ENCODE measurements at places on chromosomes 4 and X. TPM values are rescaled to one million over a fixed set of nuclear protein-coding genes. Genes with fewer than 3 reads are reported as not detected.

GRCh38 chr4:52299120-52299519 is 248.0 kb downstream of the SPATA18 start:
- no peak overlapping the region for H3K27ac ChIP-seq
- H3K27me3 ChIP-seq = no peaks in the 10 kb centered on the region
- no peak for DNase-seq
- H3K4me3 ChIP-seq = no peak overlapping the region

DNA sequence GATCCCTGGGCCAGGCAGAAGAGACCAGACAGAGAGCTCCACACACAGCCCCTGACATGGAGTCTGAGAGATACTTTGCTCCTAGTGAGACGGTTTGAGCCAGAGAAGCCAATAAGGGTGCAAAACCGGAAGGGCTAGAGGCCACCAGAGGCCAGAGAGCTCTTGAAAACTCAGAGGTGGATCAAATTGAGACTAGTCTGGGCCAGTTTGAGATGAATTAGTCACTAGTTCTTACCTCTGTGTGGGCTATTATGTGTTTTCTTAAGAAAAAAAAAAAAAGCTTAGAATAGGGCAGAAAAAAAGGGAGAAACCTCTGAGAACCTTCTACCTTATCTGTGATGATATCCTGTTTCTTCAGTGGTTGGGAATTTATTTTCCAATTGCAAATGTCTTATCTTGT is 110.4 kb upstream of the EDNRA start:
- H3K4me3 ChIP-seq = no peak overlapping the region
- no peak overlapping the region for H3K27ac ChIP-seq
- no peaks in the 10 kb centered on the region for H3K36me3 ChIP-seq
- no peak for DNase-seq
- H3K4me1 ChIP-seq = no peaks in the 10 kb centered on the region
- no peaks in the 10 kb centered on the region for H3K27me3 ChIP-seq

Gene TRAM1L1
- total RNA-seq = 4.5 TPM

DNA sequence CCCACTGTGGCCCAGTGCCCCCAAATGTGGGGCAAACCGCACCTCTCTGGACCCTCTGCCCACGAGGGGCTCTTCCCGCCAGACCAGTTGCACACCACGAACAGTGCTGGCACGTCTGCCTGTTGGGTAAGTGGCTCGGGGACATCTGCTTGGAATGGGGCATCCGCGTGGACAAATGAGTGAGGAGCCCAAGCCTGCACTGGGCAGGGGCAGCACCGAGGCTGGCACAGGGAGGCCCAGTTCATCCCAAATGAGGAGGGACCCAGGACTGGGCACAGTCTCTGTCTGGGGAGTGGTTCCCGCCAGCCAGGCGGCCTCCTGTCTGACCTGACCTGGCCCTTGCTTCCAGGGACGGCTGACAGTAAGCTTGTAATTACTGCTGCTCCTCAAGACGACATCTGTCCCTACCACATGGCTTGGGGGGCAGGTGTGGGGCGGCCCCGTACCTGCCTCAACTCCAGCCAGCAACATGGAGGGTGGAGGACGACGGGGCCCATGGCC is 3.2 kb downstream of the SPON2 start:
- H3K36me3 ChIP-seq = no peaks in the 10 kb centered on the region
- H3K4me1 ChIP-seq = peaks cover 10% of the 10 kb centered on the region
- no peak overlapping the region for H3K27ac ChIP-seq
- H3K27me3 ChIP-seq = peaks cover 84% of the 10 kb centered on the region

GRCh38 chr4:42654631-42655268 is 2.2 kb downstream of the ATP8A1 start:
- no peak for DNase-seq
- H3K4me3 ChIP-seq = no peak overlapping the region
- no peak overlapping the region for H3K27ac ChIP-seq
- peaks cover 12% of the 10 kb centered on the region for H3K27me3 ChIP-seq
- peaks cover 33% of the 10 kb centered on the region for H3K4me1 ChIP-seq
- H3K36me3 ChIP-seq = no peaks in the 10 kb centered on the region

DNA sequence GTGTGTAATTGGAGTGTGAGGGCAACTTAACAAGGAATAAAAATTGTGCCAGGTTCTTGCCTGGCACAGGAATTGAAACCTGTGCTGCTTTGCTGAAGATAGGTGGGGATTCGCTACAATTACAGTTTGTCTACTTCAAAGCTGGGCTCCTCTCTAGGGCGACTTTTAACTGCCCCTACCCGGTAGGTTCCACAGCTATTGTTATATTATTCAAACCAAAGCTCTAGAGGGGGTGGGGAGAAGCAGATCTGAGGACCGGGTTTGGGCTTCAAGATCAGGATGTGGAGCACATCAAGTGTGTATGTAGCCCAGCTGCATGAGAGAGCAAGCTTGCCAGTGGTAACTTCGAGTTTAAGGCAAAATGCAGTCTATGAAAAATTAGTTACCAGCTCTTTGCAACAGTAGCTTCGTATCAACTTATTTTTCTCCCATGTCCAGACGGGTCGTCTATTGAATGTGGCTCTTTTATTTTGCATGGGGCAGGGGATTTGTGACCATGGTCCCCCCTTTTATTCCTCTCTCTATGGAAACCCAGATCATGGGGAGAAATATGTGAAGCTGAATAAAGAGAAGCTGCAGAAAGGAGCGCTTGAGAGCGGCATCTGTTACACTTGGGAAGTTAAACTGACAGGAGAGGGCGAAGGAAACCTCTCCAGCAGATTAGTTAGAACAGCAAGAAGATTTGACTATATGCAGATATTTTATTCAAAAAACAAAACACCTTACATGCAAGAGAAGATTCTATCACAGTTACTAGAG is 3.2 kb upstream of the POU3F4 start:
- peaks cover 100% of the 10 kb centered on the region for H3K27me3 ChIP-seq
- no peak overlapping the region for H3K27ac ChIP-seq
- H3K4me3 ChIP-seq = no peak overlapping the region
- no peak for DNase-seq

- DNase-seq = peak; percentile 46
- H3K27ac ChIP-seq = peak overlapping the region; percentile 74
- H3K4me1 ChIP-seq = peaks cover 10% of the 10 kb centered on the region
- H3K36me3 ChIP-seq = no peaks in the 10 kb centered on the region
Observed at GRCh38 chrX:25344161-25344936, 328.6 kb upstream of the ARX start.

Gene TRIM61
- not detected for total RNA-seq

Gene BMPR1B
- total RNA-seq = 1.4 TPM

- no peak overlapping the region for H3K27ac ChIP-seq
- H3K4me3 ChIP-seq = no peak overlapping the region
- no peaks in the 10 kb centered on the region for H3K4me1 ChIP-seq
- DNase-seq = no peak
Observed at GRCh38 chrX:129534816-129535578, 5.1 kb upstream of the OCRL start.

- DNase-seq = no peak
- H3K27me3 ChIP-seq = no peaks in the 10 kb centered on the region
- no peaks in the 10 kb centered on the region for H3K36me3 ChIP-seq
- H3K4me3 ChIP-seq = no peak overlapping the region
Observed at GRCh38 chr4:8173492-8174242, 15.1 kb upstream of the ABLIM2 start.

GRCh38 chr4:185868983-185869382 is 57.0 kb upstream of the SORBS2 start:
- peaks cover 17% of the 10 kb centered on the region for H3K4me1 ChIP-seq
- no peak for DNase-seq
- H3K4me3 ChIP-seq = no peak overlapping the region
- no peaks in the 10 kb centered on the region for H3K27me3 ChIP-seq

DNA sequence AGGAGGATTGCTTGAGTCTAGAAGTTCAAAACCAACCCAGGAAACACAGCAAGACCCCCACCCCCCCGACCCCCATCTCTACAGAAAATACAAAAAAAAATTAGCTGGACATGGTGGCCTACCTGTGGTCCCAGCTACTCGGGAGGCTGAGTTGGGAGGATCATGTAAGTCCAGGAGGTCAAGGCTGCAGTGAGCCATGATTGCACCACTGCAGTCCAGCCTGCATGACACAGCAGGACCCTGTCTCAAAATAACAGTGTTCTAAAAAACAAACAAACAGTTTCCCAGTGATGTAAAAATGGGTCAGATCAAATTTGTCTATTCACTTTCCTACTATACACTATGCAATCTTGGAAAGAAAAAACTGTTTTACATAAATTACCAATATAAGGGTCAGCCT is 2.0 kb upstream of the CBR4 start:
- H3K36me3 ChIP-seq = peaks cover 2% of the 10 kb centered on the region
- no peak for DNase-seq
- H3K4me1 ChIP-seq = peaks cover 26% of the 10 kb centered on the region
- H3K27ac ChIP-seq = no peak overlapping the region
- H3K4me3 ChIP-seq = no peak overlapping the region

- DNase-seq = no peak
- H3K27me3 ChIP-seq = no peaks in the 10 kb centered on the region
- H3K36me3 ChIP-seq = no peaks in the 10 kb centered on the region
- no peaks in the 10 kb centered on the region for H3K4me1 ChIP-seq
Observed at GRCh38 chr4:73420615-73421014, 15.4 kb upstream of the AFP start.

DNA sequence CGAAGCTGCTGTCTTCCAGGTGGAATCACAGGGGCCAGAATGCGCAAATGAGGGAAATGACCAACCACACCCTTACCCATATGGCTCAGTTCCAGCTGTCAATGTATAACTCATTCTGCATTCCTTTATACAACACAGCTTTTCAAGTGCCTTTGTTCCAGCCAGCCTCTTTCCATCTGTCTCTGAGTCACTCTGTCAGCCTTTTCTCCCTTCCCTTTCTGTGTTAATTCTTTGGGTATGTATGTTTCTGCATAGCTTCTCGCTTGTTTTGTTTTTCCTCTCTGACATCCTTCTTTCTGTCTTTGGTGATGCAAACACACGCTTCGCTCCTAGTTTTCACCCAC is 54.5 kb downstream of the RS1 start:
- H3K27ac ChIP-seq = no peak overlapping the region
- no peak overlapping the region for H3K4me3 ChIP-seq
- no peaks in the 10 kb centered on the region for H3K27me3 ChIP-seq
- DNase-seq = peak; percentile 6
- H3K36me3 ChIP-seq = no peaks in the 10 kb centered on the region
- no peaks in the 10 kb centered on the region for H3K4me1 ChIP-seq
